ENCODE measurements at places on chromosomes 5 and 9.

DNA sequence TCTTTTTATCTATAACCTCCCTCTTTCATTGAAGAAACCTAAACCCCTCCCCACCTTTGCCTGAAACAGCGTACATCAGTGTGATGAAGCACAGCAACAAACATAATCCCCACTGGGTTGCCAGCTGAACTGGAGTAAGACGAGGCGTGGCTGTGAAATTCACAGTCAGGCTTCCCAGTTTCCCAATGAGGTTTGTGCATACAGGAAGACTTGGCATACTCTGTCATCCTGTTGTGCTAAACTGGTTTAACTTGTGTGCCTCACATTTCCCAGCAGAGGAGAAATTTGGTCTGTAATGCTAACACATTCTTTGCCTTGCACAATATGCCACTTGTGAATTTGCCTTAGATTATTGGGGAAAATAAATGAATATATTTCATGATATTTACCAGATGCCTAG lies 121.5 kb downstream of the SV2C start:
- DNase-seq: no peak

DNA sequence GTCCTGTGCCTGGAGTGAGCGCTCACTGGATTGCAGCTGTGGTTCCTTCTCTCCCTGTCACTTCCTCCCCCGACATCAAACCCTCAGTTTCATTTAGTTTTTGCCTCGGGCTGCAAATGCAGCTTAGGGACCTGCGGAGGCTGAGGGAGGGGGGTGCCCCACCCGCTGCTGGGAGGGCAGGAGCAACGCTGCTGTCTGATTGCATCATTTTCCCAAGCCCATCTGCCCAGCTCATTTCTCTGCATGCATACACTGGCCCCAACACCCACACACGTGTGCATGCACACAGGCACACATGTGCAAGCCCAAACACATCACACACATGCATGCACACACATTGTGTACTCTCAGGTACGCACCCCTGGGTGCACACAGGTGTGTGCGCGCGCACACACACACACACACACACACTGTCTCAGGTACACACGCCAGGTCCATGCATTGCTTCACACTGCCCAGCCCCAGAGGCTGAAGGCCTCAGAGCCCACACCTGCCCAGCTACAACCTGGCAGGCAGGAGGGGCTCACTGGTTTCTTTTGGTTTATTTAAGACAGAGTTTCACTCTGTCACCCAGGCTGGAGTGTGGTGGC lies 3.4 kb downstream of the ASS1 start:
- peak; percentile 66 for DNase-seq

GRCh38 chr9:123358181-123358905 lies 2.3 kb downstream of the CRB2 start:
- no peak for DNase-seq

DNA sequence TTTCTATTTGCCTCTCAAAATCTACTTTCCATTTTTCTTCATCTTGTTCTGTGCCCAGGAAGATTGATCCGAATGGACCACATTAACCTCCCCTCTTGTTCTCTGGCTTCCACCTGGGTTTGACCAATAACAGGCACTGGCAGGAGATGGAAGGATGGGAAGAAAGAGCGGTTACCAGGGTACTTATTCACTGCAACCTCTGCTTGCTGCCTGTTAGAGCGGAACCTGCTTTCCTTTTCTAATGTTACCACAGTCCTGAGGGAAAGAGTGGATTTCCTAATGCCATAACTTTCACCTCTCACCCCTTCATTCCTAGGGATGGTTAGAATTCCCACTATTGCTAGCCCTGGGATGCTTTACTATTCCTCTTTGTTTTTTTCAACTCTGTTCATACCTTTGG lies 262.1 kb downstream of the RFX3 start:
- no peak for DNase-seq

DNA sequence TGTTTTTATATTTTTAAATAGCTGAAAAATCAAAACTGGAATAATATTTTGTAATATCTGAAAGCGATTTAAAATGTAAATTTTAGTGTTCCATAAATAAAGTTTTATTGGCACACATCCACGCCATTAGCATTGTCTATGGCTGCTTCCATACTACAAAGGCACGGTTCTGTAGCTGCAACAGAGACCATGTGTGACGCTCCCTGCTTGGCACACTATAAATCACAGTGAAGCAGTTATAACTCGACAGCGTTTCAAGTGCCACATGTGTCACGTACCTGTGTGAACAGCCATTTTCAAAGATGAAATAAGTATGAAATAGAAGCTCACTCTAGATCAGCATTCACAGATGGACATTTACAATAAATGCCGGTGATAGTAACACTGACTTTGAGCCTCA lies 810.1 kb upstream of the WWC1 start:
- no peak for DNase-seq

GRCh38 chr9:127574072-127574993 lies 37.7 kb upstream of the STXBP1 start:
- no peak for DNase-seq

DNA sequence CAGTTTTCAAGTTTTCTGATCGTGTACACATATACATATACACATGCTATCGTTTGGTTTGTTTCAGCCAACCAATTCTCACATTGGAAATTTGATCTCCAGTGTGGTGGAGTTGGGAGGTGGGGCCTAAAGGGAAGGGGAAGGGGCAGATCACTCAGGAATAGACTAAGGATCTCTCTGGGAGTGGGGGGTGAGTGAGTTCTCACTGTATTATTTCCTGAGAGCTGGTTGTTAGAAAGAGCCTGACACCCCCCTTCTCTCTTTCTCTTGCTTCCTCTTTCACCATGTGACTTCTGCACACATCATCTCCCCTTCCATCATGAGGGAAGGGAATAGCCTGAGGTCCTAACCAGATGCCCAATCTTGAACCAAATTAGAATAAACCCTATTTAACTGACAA lies 551.7 kb downstream of the MAT2B start:
- no peak for DNase-seq

- peak; percentile 78 for DNase-seq
These were observed 28.1 kb downstream of the NEK6 start for GRCh38 chr9:124285903-124286291.

DNA sequence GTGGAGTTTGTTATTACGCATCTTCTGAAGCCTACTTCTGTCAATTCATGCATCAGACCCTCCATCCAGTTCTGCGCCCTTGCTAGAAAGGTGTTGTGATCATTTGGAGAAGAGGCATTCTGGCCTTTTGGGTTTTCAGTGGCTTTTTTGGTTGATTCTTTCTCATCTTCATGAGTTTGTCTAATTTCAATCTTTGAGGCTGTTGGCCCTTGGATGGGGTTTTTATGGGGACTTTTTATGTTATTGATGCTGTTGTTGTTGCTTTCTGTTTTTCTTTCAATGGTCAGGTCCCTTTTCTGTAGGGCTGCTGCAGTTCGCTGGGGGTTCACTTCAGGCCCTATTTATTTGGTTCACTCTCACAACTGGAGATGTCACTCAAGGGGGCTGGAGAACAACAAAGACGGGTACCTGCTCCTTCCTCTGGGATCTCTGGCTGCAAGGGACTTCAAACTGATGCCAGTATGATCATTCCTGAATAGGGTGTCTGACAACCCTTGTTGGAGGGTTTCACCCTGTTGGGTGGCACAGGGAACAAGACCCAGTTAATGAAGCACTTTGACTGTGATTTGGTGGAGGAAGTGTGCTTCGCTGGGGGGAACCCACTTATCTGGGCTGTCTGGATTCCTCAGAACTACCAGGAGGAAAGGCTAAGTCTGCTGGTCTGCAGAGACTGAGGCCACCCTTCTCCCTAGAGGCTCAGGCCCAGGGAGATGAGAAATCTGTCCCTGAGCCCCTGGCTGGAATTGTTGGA lies 226.7 kb upstream of the PTGER4 start:
- no peak for DNase-seq

DNA sequence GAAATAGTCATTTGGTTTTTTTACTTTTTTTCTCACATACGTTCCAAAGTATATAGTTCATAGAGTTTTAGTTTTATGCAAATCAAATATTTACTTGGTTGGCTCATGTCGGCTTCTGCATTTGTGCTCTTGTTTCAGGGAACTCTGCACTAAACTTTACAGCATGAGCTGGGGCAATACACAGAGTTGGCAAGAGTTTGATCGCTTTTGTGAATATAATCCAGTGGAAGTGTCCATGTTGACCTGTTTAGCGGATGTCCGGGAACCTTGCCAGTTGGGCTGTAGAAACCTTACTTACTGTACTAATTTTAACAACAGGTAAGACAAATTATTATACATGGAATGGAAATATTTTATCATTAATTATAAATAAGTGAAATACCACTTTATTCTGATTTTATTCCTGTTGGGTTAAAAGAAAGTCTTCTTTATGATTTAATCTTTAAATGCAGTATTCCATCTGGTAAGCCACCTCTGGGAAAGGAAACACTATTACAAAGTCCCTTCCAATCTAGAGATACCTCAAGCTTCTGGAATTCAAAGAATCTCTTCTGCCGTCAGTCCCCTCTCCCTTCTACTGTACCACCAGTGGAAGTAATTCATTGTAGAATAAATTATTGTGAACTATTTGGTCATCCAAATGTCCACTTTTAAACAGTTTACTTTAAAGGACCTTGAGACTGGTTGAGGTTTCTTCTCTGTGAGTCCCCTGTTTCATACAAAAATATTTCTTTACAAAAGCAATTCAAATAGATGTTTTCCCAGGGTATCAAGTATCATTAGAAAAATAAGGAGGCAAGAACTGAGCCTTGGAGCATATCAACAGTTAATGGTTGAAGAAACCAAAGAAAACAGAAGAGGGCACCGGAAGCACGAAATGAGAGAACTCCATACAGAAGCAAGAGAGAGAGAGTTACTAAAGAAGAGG lies 45.2 kb upstream of the GLIPR2 start:
- no peak for DNase-seq

GRCh38 chr5:83281658-83282057 lies 189.9 kb upstream of the VCAN start:
- no peak for DNase-seq

DNA sequence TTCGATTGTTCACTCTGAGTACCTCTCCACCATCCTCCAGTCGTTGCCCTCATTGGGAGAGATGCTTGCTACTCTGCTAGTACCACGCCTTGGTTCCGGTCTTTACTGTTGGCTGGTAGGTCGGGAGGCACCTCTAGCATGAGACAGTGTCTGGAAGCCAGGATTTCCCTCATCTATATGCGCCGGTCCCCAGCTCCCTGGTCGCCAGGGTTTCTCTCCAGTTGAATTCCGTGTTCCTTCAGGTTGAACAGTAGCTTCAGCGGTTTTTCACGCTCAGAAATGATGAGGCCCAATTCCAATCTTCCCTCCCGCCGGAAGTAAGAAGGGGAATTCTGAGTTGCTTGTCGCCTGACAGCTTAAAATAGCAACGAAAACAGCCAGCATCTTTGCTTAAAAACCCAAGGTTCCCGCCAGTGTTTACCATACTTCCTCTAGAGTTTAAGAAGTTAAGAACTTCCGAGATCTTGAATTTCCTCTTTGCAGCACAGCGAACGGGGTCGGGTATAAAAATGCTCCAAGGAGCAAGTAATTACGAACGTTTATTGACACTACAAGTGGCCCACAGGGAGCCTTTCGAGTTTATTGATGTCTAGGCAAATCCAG lies 1.3 kb upstream of the ST8SIA4 start:
- DNase-seq: peak; percentile 42

DNA sequence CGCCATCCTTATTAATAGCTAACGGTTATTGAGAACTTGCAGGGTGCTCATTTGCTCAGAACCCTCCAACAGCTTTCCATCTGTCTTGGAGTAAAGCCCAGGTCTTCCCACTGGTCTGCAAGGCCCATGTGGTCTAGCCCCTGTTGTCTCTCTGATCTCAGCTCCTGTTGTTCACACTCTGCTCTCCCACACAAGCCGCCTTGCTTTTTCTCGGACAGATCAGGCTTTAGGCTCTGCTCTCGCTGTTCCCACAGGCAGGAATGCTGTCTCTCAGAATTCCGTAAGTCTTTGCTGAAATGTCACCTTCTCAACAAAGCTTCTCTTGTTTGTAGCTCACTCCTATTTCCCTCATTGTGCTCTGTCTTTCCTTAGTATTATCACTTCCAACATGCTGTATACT lies 34.3 kb downstream of the GPR107 start:
- DNase-seq: no peak
